ENCODE measurements at places on chromosomes 7 and 10.

GRCh38 chr10:108582387-108582786, 1340.9 kb downstream of the XPNPEP1 start:
- no peak for DNase-seq

DNA sequence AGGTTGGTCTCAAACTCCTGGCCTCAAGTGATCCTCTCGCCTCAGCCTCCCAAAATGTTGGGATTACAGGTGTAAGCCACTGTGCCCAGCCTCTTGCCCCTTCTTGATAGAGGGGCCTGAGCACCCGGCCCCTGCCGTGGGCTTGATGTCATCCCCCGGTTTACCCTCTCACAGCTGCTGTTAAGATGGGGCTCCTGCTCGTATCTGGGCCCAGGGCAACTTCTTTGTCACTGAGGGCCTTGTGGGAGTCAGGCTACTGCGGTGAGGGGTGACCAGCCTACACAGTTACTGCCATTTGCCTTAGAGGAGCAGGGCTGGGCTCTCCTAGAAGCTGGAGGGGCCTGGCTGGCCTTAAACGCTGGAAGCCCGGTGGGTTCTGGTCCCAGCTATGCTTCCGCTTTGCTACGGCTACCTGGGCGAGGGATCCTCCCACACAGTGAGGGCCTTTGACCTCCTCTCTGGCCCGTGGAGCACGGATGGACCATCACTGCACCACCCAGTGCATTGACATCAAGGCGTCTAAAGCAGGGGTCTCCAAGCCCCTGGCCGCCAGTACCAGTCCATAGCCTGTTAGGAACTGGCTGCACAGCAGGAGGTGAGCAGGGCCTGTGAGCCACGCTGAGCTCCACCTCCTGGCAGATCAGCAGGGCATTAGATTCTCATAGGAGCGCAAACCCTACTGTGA, 1.1 kb upstream of the TMEM130 start:
- DNase-seq = no peak

DNA sequence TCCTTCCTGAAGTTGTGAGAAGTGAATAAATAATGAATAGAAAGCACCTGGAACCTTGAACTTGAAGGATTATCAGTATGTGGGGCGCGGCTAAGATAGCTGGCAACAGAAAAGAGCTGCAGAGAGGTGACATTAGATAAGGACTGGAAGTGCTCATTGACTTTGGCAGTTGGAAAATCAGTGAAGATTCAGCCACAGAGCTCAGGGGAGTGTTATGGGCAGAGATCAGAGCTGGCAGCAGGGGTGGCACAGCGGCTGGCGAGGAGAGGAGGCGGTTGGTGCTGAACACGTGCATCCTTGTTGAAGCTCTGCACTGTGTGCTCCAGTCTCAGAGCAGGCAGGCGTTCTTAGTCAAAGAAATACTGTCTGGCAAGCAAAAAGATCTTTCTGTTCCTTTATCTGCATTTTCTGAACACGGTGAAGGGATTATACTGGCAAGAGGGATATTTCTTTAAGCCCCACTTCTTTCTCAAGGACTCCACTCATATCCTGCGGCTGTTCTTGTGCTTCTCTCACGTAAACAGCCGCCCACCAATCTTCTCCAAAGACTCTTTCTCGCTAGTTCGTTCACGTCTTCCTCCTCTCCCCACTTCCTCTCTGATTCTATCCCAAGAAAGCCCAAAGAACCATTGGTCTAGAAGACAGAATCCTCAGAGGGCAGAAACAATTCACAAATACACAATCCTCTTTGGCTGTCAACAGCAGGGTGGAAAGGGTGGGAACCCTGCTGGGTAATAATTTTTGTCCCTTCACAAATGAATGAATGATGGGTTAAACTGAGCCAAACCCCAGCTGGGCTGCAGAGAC, 38.6 kb upstream of the ADD3 start:
- no peak for DNase-seq

- no peak for DNase-seq
Observed at GRCh38 chr7:150382844-150383225, 3.7 kb downstream of the ZNF775 start.

DNA sequence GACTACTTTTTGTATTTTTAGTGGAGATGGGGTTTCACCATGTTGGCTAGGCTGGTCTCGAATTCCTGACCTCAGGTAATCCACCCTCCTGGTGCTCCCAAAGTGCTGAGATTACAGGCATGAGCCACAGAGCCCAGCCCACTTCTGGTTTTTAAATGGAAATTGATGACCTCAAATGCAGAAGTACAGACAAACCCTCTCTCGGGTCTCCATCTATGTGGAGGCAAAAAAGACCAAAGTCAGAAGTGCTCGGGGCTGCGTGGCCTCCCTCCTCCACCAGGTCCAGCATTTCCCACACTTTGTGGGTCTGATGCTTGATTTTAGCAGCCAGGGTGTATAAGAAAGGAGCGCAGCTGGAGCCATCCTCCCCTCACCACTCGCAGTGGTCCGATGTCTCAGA, 187.3 kb upstream of the AUTS2 start:
- no peak for DNase-seq

DNA sequence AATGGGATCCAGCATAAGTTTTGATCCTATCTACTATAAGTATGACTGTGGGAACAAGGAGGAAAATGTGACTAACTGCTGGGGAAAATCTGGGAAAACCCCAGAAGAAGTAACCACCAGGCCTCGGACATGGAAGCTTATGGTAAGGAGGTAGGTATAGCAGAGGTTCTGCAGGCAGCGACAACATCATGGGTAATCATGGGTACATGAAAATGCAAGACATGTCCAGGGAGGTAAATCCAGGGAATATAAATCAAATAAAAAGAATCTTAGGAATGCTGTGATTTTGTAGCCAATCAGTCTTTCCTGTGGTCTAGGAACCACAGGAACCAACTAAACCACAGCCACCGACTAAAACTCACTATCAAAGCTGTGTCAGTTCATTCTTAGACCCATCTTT, 168.3 kb upstream of the NPY start:
- DNase-seq = no peak

DNA sequence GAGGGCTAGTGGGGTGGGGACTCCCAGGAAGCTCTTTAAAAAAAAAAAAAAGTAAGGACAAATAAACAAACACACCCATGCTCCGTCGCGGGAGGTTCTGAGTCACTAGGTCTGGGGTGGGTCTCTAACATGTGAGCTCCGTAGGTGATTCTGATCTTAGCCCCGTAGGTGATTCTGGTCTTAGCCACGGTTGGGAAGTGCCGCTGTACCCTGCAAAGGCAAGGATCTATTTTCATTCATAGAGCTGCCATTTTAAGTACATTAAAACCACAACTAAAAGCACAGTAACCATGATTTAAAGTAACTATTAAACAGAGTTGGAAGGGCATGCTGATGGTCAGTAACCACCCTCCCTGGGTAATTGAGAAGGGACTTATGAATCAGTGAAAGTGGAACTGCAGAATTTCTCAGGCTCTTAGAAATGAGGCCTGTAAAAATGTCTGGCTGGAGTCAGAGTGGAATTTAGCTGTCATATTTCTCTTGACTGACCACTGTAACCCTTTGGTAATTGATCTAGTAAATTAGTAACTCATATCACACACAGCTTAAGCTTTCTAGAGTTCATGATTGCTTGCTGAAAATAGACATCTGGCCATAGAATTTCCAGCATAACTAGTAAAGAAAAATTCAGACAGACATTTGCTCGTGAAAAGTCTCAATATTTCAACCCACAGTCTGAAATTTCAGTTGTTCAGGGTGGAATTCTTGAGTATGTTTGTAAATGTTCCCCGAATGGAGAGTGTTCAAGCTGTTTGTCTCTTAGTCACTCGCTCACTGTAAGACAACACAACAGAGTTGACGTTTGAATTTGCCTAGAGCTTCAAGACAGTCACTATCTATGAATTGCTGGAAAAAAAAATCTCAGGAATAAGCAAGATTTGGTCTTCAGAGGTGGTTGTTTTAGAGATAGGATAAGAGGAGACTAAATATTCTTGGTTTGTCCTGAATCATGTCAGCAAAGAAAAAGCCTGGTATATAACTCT, 34.2 kb upstream of the TCF7L2 start:
- no peak for DNase-seq

DNA sequence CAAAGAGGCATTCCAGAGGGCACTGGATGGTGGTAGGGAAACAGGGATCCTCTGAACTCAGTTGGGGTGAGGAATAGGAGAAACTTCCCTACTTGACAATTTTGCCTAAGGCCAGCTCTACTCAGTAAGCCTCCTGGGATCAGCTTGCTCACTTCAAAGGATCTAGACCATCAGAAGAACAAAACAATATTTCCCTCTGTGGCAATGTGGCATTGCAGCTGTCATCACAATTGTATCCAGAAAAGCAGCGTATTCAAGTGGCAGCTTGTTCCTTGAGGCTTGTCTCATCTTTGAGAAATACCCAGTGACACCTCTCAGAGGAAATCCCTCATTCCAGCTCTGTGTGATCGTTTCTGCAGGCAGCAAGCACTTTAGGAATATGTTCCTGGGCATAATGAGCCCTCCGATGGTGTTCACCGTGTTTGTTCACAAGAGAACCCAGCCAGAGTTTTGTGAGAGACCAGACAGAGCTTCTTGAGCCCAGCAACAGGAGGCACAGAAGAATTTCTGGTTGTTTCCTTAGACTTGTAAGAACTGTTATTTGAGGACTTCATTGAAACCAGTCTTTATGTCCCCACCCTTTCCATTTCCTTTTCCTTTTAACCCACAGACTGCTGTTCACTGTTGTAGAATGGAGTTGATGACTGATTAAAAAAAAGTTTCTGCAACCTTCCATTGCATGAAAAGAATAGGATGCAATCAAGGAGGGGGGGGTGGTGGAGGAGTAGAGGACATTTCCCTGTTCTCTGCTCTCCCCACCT, 747.3 kb downstream of the LRMDA start:
- DNase-seq = no peak

- no peak for DNase-seq
Observed at GRCh38 chr10:103896225-103896624, 21.8 kb downstream of the STN1 start.

- no peak for DNase-seq
Observed at GRCh38 chr7:98647326-98647725, 30.2 kb downstream of the NPTX2 start.

DNA sequence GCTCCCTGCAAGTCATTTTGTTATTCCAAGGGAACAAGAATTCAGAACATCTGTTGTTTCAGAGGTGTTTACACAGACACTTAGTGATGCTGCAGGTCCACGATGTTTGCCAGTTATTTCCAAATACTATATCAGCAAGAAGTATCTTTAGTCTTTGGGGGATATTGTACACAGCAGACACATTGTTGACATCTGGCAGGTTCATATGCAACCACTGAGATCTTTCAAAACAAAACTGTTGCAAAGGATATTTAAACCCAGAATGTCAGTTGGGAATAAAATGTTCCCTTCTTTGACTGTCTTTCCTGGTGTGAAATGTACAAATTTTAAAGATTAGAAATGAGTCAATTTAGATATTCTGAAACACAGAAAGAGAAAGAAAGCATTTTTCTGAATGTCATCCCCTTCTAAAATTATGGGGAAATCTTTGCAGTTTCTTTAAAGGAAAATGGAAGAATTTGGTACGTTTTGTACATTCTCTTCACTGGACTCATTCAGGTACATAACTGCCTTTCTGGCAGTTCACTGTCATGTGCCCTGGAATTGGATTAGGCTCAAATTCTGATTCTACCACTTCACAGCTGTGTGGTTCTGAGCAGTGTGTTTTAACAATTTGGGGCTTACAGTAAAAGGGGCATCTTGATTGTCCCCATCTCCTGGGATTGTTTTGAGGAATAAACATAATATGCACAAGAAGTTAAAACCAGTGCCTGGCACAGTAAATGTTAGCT, 40.3 kb upstream of the CELF2 start:
- DNase-seq = no peak

DNA sequence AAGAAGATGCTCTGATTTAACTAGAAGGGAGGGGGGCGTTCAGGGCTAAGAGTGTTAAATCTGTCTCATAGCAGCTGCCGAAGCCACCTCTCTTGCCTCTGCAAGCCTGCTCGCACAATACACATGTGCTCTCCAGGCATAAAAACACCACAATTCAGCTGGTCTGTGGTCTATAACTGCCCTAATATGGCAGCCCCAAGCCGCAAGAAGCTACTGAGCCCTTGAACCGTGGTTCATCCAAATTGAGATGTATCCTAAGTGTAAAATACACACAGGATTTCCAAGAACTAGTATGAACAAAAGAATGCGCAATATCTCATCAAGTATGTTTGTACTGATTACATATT, 70.8 kb upstream of the FGFR2 start:
- DNase-seq = no peak
